ENCODE measurements at places on chromosomes 13 and 19.

DNA sequence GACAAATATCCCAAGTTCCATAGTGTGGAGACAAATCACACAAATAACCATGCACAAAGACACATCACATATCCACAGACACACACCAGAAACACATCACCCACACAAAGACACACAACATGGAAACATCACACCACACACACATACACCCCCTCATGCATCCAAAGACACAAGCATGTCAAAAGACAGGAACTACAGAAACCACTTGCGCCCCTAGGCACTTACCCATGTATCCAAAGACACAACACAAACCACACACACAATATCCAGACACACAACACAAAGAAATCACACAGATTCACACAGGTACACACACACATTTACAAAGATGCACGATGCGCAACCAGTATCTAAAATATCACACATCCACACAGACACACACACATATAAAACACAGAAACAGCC is 901 bp downstream of the DPF1 start:
- DNase-seq, result no peak

GRCh38 chr13:48121733-48122132 is 26.8 kb upstream of the MED4 start:
- no peak for DNase-seq

DNA sequence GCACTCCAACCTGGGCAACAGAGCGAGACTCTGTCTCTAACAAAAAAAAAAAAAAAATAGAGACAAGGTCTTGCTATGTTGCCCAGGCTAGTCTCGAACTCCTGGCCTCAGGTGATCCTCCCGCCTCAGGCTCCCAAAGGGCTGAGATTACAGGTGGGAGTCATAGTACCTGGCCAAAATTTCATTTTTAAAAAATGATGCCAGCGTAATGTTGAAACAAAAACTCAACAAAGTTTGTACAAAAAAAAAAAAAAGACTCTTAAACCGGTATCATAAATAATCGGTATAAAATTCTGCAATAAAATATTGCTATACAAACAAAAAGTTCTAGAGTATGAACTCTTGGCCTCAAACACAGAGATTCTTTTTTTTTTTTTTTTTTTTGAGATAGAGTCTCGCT is 3.5 kb downstream of the GMFG start:
- DNase-seq, result no peak

- no peak for DNase-seq
Observed at GRCh38 chr13:32877491-32877890, 138.7 kb upstream of the KL start.

GRCh38 chr19:33702606-33703437 is 81.1 kb downstream of the CHST8 start:
- DNase-seq, result no peak

- DNase-seq, result no peak
Observed at GRCh38 chr13:30301827-30302226, 5.5 kb downstream of the KATNAL1 start.

DNA sequence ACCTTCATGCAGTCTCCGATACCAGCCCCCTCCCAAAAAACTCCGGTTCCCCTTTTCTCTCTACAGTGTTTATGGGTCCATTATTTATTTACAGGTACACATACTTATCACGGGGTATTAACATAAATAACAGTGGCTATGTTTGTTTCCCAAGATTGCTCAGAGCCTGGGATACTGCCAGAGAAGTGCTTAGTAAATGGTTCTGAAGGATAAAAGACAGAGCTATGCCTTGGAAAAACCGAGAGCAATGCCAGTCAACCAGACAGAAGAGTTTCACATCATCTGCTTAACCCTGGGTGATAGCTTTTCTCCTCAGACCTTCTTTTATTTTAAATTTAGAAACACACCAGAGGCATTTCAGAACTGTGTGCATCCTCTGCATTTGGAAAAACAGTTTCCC is 61.3 kb downstream of the NUFIP1 start:
- DNase-seq, result no peak

DNA sequence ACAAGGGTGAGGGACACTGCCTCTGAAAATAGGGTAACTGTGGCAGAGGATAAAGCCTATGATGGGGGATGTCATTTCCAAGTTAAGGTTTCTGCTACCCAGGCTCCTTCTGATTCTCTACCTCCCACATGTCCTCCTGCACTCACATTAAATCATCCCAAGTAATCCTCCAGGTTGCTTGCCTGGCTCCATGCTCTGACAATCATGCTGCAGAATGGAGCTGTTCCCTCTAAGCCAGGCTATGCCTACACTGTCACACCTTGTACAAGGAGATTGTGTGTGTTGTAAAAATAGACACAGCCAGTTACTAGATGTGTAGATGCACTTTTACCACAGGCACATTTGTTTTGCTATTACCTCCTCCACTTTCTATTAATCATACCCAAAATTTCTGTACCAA is 8.0 kb downstream of the ZNF416 start:
- DNase-seq, result no peak

DNA sequence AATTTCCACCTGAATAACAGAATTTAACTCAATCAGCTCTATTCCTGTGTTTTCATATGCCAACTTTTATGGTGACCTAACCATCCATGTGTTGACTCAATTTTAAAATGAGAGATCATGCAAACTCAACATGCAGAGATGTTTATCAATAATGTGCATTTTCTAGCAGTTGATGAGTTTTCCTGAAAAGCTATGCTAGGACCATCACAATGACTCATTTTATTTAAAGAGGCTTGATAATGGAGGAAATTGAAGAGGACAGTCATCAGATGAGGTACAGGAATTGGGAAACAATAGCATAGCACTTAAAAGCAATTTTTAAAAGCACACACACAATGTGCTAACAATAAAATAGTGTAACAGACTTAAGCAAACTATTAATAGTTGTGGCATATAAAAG is 127.1 kb downstream of the VWA8 start:
- DNase-seq, result no peak

GRCh38 chr13:50585674-50586413 is 257.6 kb downstream of the DLEU7 start:
- DNase-seq, result no peak

- no peak for DNase-seq
Observed at GRCh38 chr13:74153316-74153715, 19.1 kb upstream of the KLF12 start.

DNA sequence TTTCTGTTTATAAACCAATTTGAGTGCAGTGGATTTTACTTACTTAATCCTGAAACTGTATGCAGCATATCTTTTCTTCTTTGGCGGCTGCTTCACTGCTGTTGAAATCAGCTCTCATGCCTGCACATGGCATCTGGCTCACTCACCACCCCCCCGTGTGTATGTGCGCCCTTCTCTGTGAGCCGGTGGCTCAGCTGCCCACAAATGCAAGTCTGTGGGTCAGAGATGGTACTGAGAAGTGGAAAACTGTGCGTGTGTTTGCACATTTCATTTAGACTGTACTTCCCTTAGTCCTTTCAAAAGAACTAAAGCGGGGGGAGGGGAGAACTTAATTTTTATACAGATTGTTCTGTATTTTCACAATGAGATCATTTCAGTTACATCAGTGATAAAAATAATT is 307.6 kb downstream of the SHISA2 start:
- DNase-seq, result no peak

DNA sequence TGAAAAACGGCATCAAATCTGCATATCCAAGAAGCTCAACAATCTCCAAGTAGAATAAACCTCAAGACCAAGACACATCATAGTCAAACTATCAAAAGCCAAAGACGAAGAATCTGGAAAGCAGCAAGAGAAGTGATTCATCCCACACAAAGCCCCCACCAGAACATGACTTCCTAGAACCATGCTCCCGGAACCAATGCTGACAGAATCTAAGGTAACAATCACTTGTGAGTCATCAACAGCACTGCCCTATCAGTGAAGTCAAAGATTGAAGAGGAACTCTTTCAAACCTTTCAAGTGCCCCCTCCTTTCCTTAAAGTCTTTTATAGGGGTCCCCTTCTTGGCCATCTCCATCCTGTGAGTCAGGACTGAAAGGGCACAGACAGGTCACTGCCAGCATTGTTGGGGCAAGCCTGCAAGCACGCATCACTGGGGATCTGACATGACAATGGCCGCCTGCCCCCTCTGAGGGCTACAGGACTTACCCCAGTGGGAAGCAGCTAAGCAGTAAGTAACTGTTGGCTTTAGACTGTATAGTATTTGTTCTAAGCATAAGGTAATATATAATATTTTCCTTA is at the start of gene CCDC70:
TSS of gene CCDC70 (plus strand) at position 247 of the 578 bp plus-strand sequence. CDS start 3,443 bp downstream, outside the sequence.
- no peak for DNase-seq

- DNase-seq, result no peak
Observed at GRCh38 chr13:95833719-95834118, 156.8 kb downstream of the DNAJC3 start.

- no peak for DNase-seq
Observed at GRCh38 chr13:74835579-74835978, 646.4 kb downstream of the TBC1D4 start.

DNA sequence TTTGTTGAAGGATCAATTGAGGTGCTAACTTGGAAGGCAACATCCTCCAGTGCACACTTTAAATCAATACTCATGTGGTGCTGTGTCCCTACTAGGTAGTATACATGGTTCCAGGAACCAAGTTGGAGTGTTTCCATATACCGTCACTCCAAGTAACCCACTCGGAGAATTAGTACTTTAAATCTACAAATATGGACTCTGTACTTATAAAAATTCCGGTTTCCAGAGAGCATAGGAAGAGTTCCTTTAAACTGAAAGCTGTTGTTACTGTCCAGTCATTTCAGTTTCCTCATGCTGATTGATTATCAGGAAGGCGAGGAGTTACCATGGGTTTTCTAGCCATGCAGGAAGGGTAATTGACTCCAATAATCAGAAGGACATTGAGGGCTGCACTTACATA is 7.2 kb downstream of the CPB2 start:
- no peak for DNase-seq

- DNase-seq, result no peak
Observed at GRCh38 chr19:46731584-46731983, 14.3 kb upstream of the FKRP start.

- peak; percentile 84 for DNase-seq
Observed at GRCh38 chr19:32652894-32653598, 21.9 kb downstream of the ANKRD27 start.

GRCh38 chr13:43085545-43085944 is 62.2 kb downstream of the DNAJC15 start:
- no peak for DNase-seq

DNA sequence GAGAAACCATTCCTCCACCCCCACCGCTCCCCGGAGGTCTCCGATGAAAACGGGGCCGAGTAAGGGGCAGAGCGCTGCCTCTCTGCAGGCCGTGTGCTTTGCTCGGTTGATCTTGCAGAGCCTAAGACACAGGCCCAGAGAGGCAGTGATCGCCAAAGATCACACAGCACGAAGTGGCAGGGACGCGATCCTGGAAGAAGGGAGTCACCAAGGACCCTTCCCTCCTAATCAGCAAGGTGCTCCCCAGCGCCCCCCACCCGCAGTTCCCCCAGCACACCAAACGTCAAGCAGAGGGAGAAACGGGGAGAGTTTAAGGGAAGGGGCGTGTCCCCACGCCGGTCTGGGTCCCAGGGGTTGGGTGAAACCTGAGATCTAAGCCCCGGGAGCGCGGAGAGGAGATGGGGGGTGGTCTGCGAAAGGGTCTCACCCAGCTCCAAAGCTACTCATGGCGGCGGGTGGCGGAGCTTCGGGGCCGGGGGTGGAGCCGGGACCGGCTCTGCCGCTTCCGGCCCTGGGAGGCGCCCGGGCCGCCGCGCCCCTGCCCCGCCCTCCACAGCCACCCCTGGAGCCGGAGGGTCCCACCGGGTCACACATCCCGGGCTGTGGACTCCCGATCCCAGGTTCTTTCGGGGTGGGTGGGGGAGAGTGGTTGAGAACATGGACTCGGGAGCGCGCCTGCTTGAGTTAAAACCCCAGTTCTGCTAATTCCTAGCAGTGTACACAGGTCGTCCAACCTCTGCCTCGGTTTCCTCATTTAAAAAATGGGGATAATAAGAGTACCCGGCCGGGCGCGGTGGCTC is at the start of gene EML2:
TSS of gene EML2 (minus strand) at position 468 of the 800 bp plus-strand sequence. CDS start at position 447, 21 bp downstream.
- peak; percentile 68 for DNase-seq

DNA sequence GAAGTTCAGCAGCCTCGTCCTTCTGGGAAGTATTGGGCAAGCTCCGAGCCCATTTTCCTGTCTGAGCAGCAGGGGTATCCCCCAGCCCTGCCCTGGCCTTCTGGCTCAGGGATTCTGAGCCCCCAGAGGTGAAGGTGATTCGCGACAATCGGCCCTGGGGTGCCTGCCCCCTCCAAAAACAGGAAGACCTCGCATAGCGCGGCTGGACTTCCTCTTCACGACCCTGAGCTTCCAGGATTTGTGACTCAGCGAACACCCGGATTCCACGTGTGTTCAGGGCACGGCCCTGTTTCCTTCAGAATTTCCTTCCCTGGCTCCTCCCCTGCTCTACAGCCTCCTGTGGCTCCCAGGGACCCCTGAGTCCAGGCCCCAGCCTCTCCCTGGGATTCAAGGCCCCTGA is at the start of gene SEMA6B:
TSS of gene SEMA6B (minus strand) at position 116 of the 400 bp plus-strand sequence. CDS start 1,227 bp downstream, outside the sequence.
- DNase-seq, result peak; percentile 71

DNA sequence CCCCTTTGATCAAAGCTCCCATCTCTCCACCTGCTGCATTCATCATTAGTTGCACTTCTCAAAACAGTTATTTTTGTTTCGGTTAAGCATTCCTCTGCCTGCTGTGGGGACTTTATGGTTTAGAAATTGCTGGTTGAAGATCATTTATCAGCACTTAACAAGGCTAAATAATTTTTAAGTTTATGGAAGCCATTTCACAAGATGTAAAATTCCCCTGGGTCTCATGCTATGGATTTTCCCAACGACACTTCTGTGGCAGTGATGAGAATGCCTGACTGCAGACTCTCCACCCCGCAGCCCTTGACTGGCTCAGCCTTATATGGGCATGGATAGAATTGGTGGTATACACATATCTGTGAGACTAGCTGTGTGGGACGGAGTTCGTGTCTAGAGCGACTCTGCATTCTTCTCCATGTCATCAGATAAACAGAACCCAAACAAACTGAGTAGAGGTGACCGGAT is 52.8 kb downstream of the COL4A2 start:
- no peak for DNase-seq

DNA sequence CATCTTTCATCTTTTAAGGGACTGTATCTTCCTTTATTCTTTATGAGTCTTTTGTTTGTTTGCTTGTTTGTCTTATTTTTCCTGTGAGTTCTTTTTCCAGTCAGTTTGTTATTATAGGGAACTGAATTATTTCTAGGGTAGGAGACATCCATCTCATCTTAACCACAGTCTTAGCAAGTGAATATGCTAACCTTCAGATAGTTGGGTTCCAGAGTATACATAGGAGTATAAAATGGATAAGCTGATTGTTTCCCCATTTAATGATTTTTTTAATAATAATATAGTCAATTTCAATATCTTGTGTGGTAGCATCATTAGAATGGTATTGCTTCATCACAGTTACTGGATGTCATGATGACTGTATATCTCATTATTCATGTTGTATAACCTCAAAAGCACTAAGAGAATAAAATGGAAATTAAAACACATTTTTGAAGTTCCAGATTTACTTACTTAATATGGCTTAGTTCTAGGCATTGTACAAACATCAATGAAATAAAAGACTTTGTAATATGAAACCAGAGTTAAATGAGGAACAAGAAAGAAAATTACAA is 33.0 kb downstream of the GPC6 start:
- no peak for DNase-seq

- DNase-seq, result no peak
Observed at GRCh38 chr19:51146751-51147150, 4.7 kb downstream of the SIGLEC7 start.

GRCh38 chr13:50392977-50393376 is 377.7 kb downstream of the KCNRG start:
- no peak for DNase-seq

Measured in right lobe of liver (tissue), 6 donors.